ENCODE measurements at places on chromosomes 5 and 9.

DNA sequence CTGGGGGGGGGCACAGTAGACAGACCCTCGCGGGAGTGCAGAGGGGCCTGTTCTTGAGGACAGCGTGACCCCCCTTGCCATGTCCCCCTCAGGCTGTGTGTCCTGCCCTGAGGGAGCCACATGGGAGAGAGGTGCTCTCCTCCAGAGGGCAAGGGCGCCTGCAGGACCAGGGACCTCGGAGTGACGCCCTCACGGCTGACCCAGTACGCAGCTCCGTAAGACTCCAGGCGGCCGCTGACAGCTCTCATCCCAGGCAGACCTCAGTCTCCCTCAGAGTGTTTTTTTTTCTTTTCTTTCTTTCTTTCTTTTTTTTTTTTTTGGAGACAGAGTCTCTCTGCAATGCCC, 27.3 kb downstream of the EXD3 start:
- DNase-seq: no peak

- DNase-seq: no peak
Observed at GRCh38 chr5:156515121-156515520, 188.2 kb downstream of the SGCD start.

DNA sequence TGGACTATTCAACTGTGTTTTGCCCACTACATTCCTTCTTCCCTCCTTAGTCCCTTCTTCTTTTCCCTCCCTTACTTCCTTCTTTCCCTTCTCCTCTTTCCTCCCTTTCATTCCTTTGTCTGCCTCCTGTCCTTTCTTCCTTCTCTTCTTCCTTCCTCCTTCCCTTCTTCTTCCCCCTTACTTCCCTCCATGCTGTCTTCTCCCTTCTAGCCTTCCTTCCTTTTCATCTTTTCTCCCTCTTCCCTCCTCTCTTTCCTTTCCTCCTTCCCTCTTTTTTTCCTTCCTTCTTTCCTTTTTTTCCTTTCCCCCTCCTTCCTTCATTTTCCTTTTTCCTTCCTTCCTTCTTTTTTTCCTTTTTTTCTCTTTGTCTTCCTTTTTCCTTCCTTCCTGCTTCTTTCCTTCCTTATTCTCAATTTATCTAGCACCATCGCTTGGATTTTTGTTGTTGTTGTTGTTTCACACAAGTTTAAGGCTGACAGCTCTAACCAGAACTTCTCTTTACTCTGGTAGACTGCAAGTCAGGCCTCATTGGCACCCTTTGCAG, 123.4 kb downstream of the CEMIP2 start:
- no peak for DNase-seq

DNA sequence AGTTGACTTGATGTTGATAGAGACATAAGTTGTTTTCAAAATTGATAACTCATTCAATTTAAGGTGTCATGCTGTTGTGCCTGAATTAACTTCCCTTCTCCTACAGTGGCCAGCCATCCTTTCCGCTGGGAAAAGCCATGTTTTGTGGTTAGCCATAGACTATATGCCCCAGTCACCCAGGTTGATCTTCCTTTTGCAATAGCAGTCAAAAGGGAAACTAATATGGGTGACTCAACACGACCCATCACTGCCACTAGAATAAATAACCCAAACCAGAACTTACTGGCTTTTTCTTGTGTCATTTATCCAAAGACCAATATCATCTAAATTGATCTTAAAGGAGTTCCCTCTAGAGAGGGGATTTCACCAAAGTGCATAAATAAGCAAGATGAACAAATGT, 87.4 kb downstream of the PTCD2 start:
- DNase-seq: no peak

DNA sequence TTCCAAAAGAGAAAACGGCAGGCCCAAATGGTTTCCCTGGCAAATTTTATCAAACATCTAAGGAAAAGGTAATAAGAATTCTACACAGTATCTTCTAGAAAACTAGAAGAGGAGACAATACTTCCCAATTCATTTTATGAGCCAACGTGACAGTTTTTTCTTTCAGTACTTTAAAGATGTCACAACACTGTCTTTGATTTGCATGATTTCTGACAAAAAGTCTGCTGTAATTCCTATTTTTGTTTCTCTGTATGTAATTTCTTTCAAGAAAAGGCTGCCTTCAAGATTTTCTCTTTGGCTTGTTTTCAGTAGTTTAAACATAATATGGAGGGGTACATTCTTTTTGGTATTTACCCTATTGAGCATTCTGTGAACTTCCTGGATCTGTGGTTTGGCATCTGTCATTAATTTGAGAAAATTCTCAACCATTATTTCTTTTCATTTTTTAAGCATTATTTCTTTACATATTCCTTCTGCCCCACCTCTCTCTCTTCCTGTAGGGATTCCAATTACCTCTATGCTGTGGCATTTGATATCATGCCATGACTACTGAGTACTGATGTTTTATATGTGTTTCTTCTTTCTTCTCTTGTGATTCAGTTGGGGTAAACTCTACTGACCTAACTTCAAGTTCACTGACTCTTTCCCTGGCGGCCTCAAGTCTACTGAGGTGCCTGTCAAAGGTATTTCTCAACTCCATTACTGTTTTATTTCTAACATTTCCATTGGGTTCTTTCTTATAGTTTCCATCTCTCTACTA, 32.2 kb downstream of the ANKS6 start:
- no peak for DNase-seq

DNA sequence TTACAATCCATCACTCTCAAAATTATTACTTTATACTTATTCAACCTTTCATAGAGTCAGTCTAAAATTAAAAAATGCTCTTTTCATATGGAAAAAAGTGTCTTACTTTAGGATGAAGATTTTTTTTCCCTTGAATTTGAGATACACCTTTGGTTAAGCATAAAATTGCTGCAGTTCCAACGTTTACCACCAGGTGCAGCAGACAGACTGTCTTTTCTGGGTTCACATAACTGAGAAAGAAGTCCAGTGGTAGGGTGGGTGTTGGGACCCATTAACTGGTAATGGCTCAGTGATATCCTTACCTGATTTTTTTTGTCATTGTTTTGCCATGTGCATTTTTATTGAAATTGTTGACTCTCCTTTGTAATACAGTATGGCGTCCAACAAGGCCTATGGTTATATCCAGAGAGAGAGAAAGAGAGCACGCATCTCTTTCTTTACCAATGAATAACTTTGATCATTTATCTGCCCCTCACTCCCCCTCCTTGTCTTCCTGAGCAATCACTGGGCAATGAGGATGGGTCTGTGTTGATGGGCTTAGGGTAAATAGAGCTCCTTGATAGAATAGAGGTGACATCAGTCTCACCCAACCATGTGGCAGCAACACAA, 98.4 kb downstream of the FBXL7 start:
- no peak for DNase-seq

- no peak for DNase-seq
Observed at GRCh38 chr9:5563886-5564285, 53.6 kb downstream of the PDCD1LG2 start.

DNA sequence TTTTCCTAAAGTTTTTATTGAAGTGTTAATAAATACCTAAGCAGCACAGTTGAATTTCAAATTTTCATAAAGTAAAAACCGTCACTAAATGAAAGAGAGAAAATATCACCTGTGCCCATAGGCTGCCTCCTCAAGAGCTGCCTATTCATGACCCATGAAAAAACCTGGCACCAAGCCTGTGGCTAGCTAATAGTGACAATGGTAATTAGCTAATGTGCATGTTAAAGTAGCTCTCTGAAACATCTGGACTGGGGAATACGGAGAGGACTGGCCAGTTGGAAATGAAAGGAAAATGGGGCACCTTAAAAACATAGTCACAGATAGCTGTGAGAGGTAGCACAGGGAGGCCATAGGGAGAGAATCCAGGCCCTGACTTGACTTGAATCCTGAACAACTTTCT, 5.4 kb upstream of the GNE start:
- no peak for DNase-seq

- DNase-seq: no peak
Observed at GRCh38 chr9:124398191-124398935, 16.9 kb downstream of the PSMB7 start.

DNA sequence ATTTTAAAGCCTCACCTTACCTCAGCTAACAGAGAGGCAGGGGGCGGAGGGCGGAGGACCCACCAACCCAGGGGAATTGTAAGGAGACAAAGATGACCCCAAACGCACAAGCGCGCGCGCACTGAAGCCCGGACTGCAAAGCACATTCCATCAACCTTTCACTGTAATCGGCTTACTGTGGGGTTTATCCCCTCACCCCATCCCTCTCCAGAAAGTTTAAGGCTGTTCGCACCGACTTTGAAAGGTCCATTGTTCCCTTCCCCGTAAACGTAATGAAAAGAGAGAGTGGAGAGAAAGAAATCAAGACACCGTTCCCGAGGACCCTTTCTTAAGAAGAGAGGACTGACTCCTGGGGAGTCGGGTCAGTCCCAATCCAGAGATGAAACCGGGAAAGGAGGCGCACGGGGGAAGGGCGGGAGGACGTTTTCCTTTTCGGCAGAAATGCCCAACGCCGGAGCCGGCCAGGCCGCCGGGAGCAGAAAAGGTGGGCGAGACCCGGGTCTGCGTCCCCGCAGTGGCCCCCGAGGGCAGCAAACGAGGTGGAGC, 464 bp downstream of the CEMIP2 start:
- no peak for DNase-seq

GRCh38 chr9:84305497-84306131, 34.9 kb downstream of the SLC28A3 start:
- no peak for DNase-seq

DNA sequence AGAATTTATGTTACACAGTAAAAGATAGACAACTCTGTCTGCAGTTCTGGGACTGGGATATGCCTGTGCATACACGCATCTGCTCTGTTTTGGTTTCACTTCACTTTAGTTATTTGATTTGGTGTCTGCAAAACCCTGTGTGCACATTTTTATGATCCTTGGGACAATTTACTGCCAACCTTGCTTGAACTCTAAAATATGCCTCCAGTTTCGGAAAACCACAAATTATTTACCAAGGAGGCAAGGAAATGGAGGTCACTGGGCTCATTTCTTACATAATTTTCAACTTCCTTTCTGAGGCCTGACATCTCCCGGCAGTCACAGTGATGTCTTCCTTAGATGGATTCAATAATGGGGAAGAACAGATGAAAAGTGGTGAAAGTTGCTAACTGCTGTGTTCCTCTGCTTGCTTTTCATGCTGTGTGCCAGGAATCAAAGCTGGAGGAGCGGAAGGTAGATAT, 61.2 kb upstream of the TAF11L2 start:
- DNase-seq: no peak

DNA sequence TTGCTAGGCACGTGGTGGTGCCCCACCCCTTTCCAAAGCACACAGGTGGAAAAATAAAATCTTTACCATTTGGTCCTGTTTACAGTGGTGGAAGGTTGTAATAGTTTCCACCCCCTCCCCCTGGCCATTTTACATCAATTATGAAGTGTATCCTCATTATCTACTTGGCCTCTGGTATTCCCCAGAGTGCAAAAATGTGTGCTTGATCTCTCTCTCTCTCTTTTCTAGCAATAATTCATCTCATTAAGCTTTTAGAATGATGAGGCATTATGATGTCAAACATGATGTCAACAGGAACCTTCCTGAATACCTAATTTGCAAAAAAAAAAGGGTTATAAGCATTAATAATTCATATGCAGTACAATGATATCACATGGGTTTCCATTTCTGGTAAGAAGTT, 3.1 kb downstream of the PDE8B start:
- no peak for DNase-seq

DNA sequence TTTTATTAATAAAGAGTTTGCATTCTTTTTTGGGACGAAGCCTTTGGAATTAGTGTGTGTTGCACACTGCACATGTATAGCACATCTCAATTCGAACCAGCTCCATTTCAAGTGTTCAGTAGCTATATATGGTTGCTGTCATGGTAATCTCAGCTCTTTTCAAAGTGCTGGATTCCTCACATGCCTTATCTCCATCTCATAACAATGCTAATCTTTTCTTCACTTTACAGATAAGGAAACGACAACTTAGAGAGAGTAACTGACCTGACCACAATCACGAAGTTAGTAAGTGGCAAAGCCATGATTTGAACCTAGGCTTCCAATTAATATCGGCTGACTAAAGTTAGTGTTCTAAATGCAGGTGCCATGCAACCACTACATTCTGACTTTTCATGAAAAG, 204.8 kb upstream of the RASEF start:
- DNase-seq: no peak

DNA sequence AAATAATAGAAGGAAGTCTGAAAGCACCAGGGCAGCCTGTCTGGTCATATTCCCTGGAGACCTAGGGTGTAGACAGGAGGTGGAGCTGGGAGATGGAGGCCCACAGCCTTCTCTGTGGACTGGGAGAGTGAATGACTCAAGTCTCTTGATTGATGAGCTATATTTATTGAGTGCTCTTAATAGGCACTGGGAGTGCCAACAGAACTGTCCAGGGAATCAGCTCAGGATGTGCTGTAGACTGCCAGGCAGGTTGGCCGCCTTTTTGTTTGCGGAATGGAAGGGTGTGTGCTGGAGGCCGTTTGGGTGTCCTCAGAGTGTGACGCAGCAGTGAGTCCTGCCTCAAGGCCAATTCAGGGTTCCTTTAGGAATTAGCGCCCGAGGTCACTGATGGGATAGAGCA, 33.4 kb upstream of the POMT1 start:
- no peak for DNase-seq

DNA sequence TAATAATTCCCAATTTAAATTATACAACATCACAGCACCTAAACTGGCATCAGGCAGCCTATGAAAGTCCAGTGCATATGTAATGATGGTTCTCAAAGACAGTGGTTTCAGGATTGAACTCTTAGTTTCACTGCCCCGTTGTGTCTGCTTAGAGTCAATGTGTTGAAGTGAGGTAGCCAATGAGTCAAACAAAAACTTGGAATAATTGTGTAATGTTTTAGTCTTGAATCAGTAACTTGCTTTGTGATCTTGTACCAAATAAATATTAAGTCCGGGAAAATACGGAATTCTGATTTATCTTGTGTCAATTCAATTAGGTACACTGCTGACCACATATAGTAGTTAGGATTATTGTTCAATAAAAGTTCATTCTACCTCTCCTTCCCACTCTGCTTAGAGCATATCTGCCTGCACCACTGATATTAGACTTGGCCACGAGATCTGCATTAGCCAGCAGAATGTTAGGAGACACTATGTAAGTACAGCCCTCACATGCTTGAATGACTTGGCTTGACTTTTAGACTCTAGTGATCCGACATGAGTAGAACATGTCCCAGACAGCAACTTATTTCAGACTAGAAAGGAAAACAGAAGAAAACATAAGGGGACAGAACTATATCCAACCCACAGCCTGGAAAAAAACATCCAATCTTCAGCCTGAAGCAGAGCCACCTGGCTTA, 441.5 kb upstream of the PTGER4 start:
- DNase-seq: no peak

- DNase-seq: no peak
Observed at GRCh38 chr5:137580030-137580429, 80.9 kb upstream of the SPOCK1 start.

- DNase-seq: no peak
Observed at GRCh38 chr9:32701321-32702022, 66.0 kb upstream of the TAF1L start.

GRCh38 chr9:13896922-13897835, 416.8 kb downstream of the NFIB start:
- no peak for DNase-seq

GRCh38 chr9:102862478-102862877, 132.7 kb upstream of the CYLC2 start:
- DNase-seq: no peak
